ENCODE measurements at places on chromosomes 11 and 22. TPM values are rescaled to one million over a fixed set of nuclear protein-coding genes. Genes with fewer than 3 reads are reported as not detected.

DUSP18 gene
- total RNA-seq = 4.7 TPM

SAA4 gene
- total RNA-seq = not detected

SMC1B gene
- not detected for total RNA-seq

MUC6 gene
- total RNA-seq = not detected

OR51E2 gene
- total RNA-seq = not detected

DSCAML1 gene
- total RNA-seq = not detected

FAM180B gene
- 2.8 TPM for total RNA-seq

SERPING1 gene
- total RNA-seq = 4.1 TPM

CHKA gene
- 12.0 TPM for total RNA-seq

C2CD2L gene
- 19.7 TPM for total RNA-seq

Measured in myocyte (in vitro differentiated cells).